Epithelial cell of proximal tubule (primary cell): ENCODE measurements at places on chromosomes 13 and 19. TPM values are rescaled to one million over a fixed set of nuclear protein-coding genes. Genes with fewer than 3 reads are reported as not detected.

- no peak for DNase-seq
Measured at GRCh38 chr19:35000647-35001501, 751 bp downstream of the GRAMD1A start.

GRCh38 chr13:22938576-22938975, 242.2 kb upstream of the SGCG start:
- no peak for DNase-seq

DNA sequence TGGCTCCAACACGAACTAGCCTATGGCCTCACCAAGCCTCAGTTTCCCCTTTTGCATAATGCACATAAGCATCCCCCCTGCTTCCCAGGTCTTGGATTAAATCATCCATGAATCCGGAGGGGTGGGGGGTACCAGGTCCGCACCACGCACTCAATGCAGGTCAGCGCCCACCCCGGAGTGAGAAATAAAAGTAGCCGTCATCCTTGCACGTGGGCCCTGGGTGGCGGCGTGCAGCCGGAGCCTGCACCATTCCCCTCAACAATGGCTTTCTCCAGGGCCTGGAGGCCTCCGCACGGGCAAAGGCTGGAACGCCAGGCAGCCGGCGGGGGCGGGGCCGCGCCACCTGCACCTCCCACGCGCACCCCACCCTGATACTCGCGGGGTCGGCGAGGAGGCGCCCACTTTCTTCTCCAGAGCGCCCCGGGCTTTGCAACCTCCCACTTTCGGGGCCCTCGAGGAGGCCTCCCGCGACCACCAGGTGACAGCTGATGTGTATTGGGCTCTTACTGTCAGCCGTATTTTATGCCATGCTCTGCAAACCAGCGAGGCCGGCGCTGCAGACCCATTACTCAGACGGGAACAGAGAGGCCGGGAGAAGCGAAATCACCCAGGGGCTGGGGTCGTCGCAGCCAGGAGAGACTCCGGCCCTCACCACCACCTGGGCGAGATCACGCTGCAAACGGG, 767 bp upstream of the GADD45B start:
- DNase-seq, result no peak

The TUBB4A gene
- total RNA-seq, result 0.72 and 3.1 TPM in 2 replicates

DNA sequence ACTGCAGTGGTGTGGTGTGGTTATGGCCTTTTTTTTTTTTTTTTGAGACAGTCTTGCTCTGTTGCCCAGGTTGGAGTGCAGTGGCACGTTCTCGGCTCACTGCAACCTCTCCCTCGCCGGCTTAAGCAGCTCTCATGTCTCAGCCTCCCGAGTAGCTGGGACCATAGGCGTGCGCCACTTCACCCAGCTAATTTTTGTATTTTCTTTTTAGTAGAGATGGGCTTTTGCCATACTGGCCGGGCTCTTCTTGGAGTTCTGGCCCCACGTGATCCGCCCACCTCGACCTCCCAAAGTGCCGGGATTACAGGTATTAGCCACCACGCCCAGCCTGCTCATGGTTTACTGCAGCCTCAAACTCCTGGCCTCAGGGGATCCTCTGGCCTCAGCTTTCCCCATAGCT, 7.0 kb downstream of the PDCD2L start:
- DNase-seq, result no peak

The SUGP2 gene
- 23.7 and 24.8 TPM in 2 replicates for total RNA-seq

- no peak for DNase-seq
Measured at GRCh38 chr13:40528881-40529280, 137.6 kb downstream of the FOXO1 start.

DNA sequence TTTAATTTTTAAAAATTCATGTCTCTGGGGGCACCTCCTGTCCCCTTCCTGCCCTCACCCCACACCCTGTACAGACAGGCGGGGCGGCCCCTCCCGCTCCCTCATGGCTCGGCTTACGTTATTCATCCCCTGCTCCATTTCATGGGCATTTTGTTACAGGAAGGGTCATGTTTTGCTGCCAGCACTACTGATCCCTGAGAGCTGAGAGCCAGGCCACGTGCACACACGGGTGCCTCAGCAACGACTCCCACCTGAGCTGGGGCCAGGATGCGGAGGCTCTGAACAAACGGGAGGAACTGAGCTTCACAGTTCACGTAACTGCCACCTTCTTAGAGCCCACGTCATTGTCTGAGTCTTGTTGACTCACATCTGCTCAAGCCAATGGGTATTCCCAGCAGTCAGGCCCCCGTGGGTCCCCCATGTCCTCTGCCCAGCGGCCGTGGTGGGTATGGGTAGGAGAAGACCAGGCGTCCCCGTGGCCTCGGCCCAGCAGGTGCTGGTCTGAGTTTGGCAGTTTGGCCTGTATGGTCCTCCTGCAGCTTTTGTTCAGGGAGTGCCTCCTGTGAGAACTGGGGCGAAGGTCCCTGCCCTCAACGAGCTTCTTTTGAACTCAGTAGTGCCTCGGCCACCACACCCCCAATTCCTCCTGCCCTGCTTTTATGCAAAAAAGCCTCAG, 16.4 kb upstream of the TMEM255B start:
- DNase-seq, result no peak

DNA sequence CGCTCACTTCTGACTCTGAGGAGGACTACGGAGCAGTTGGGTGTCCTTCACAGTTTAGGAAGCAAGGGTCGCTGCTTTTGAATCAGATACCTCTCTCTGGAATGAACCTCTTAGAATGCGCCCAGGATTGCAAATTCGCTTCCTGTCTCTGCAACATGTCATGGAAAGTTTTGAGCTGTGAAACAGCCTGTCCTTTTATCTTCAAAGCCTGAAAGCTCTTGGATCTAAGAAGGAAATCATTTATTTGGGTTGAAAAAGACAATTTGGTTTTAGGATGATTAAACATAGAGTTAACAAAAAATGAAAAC, 134.1 kb downstream of the KATNAL1 start:
- DNase-seq, result no peak

- no peak for DNase-seq
Measured at GRCh38 chr13:60572855-60573254, 175.8 kb downstream of the TDRD3 start.

The TSKS gene
- not detected in 2 replicates for total RNA-seq

GRCh38 chr13:45316338-45316737, 24.6 kb downstream of the TPT1 start:
- no peak for DNase-seq

DNA sequence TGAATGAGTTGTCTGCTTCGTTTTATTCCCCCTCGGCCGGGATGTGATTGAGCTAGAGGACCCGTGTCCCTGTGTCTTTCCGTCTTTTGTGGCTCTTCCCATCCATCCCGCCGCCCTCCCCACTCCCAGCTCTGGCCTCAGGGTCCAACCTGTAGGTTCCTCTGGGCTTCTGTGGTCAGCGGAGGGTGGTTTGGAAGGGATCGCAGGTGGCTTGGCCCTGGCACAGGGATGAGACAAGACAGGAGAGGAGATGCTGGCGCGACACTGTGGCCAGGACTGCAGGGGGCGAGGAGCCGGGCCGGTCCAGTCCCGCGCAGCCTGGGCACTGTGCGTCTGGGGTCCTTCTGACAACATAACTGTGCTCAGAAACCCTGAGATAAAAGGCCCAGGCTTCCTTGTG, 2.0 kb downstream of the EVI5L start:
- DNase-seq, result no peak

DNA sequence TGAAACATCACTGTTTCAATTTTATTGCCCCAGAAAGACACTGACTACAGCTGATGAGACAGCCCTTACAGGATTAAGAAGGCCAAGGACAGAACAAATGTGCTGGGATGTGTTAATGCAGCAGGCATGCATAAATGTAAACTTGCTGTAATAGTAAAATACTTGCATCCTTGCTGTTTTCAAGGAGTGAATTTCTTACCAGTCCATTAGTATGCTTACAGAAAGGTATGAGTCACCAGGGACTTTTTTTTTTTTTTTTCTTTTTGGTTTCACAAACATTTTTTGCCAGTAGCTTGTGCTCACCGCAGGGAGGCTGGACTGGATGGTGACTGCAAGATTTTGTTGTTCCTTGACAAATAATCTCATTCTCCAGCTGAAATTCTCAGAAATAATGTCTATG, 55.1 kb downstream of the GPR180 start:
- DNase-seq, result peak; percentile 48

The KIR3DL2 gene
- not detected in 2 replicates for total RNA-seq

The ZNF554 gene
- 1.9 and 2.5 TPM in 2 replicates for total RNA-seq

The C1QTNF9 gene
- not detected in 2 replicates for total RNA-seq

DNA sequence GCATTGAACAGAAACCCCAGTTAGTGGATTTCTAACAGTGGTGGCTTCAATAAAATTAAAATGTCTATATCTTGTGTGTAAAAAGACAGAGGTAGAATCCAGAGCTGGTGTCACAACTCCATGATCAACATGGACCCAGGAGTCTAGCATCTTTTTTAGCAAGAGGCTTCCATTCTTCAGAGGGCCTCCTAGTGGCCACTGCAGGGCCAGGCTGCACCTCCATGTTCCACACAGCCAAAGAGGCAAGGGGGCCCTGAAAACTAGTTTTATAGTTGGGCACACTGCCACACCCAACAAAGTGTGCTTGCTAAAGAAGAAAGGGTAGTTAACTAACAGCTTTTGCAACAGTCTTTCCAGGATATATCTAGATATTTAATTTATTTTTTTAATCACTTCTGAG, 12.9 kb downstream of the N4BP2L1 start:
- DNase-seq, result no peak

DNA sequence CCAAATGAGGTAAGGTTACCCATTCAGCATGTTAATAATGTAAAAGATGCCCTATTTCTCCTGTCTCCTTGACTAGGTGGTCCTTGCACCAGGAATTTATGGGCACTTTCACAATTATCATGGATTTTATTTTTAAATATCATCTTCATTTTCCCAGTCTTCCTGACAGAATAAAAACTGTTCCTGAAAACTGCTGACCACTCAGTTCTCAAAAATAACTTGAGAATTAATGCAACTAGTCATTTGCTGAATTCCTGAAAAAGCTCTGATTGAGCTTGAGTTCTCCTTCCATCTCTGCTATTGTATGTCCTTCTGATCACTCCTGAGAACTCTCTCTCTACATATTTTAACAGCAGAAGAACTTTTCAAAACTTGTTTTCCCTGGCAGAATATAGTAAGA, 55.0 kb downstream of the DCLK1 start:
- DNase-seq, result no peak

DNA sequence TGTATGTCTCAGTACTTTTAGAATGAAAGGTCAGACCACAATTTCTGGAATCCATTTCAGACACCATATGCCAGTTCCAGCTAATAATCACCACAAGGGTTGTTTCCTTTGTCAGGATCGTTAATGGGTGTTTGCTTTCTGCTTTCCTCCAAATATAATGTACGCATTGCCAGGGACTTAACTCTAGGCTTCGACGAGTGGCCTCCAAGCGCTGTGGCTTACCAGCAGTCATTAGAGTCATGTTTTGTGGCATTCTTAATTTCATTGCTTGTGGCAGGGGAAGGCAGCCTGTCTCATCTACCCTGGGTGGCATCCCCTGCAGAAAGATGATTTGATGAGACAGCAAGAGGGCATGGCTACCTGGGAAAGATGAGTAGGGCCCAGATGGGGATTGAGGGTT, 22.5 kb downstream of the SAFB start:
- DNase-seq, result no peak

- DNase-seq, result no peak
Measured at GRCh38 chr13:102642475-102642874, 45.7 kb downstream of the TPP2 start.

The SLC6A16 gene
- 0.07 and 0.29 TPM in 2 replicates for total RNA-seq

GRCh38 chr19:48926909-48927308, 6.6 kb upstream of the DHDH start:
- peak; percentile 87 for DNase-seq

DNA sequence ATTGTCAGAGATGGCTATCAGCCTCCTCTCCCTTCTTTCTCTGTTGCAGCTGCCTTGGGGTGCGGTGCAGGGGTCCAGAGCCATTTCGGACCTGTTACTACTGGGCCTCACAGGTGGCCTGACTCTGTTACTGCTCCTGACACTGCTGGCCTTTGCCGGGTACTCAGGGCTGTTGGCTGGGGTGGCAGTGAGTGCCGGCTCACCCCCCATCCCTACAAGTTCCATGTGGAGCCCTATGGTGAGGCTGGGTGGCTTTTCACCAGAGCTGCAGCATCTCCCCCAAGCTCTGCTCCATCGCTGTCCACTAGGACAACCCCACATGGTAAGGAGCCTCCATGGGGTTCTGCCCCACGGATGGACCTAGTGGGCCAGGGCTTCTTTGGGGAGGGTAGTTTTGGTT, 13.7 kb upstream of the ZNF492 start:
- DNase-seq, result no peak

GRCh38 chr19:38213911-38214625, 10.0 kb downstream of the DPF1 start:
- DNase-seq, result peak; percentile 31

DNA sequence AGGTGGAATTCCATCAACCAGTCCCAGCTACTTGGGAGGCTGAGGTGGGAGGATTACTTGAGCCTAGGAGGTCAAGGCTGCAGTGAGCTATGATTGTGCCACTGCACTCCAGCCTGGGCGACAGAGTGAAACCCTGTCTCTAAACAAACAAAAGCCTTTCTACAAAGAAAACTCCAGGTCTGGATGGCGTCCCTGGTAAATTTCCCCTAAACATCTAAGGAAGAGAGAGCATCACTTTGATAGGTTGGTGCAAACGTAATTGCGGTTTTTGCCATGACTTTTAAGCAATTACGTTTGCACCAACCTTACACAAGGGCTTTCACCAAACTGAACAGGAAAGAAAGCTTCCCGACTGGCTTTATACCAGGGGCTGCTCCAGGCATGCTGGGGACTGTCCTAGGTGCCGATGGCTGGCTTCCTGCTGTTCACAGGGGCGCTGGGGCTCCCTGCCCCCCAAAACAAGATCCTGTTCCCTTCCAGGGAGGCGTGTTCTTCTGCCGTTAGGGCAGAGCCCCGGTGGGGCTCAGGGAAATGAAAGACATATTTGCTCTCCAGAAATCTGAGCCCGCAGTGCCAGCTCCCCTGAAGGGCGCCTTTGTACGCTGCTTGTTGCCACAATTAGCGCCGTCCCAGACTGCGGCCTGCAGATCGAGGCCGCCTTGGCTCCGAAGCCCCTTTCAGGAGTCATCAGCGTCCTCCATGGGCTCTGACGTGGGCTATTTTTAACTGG, 38.7 kb upstream of the KLF2 start:
- no peak for DNase-seq

The GDF15 gene
- 76.3 and 262 TPM in 2 replicates for total RNA-seq

- DNase-seq, result no peak
Measured at GRCh38 chr19:6108721-6109633, 1.3 kb downstream of the RFX2 start.
